ENCODE measurements at places on chromosomes 16 and 17.

GRCh38 chr17:10286324-10286723 is 86.5 kb downstream of the MYH13 start:
- no peak for DNase-seq

GRCh38 chr17:77373299-77374169 is 232.8 kb downstream of the SEC14L1 start:
- no peak for DNase-seq

- no peak for DNase-seq
These were observed 74.2 kb upstream of the CCL1 start for GRCh38 chr17:34437188-34437587.

DNA sequence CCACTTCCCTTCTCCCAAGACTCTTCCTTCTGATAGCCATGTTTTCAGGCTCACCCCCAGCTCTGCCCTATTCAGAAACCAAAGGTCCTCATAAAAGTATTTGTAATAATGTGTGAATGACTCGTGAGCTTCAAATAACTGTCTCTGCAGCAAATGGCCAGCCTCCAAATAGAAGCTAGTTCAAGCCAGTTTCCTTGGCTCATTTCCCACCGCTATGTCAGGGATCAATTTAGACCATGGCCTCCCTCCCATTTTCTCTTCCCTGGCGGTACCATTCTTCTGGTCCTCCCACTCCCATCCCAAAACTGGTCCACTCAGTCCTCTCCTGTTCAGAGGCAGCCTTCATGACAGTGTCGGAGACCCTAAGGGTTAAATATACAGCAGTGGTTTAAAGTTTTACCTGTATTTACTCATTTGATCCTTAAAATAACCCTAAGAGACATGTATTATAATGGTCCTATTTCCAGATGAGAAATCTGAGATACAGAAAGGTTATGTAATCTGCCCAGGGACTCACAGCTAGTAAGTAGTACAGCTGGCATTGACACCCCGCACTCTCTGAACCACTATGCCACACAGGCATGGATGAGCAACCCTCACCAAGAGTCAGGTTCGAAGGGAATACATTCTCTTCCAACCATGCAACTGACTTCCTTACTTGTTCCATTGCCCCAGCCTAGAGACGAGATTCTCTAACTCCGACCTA is 42.9 kb downstream of the GAS7 start:
- DNase-seq = no peak

DNA sequence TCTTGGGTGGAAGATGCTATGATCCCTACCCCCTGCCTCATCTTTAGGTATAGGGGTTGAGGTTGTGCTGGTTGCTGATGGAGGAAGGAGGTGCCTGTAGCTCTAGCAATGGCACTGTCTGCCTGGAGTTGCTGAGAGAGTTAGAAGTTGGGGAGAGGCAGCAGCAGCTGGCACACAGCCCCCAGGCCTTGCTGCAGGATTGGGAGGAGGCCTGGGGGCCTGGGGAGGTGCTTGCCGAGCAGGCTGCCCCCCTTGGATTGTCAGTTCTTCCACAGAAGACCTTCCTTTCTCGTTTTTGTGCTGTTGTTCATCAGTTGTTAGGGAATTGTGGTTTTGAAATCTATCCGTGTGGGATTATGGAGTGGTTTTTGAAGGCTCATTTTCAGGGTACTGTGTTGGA is 52.9 kb downstream of the SEC14L1 start:
- DNase-seq = no peak

- no peak for DNase-seq
These were observed 13.0 kb downstream of the EFCAB5 start for GRCh38 chr17:29954405-29954804.

GRCh38 chr17:77753246-77753645 is 205.3 kb upstream of the TNRC6C start:
- DNase-seq = no peak

DNA sequence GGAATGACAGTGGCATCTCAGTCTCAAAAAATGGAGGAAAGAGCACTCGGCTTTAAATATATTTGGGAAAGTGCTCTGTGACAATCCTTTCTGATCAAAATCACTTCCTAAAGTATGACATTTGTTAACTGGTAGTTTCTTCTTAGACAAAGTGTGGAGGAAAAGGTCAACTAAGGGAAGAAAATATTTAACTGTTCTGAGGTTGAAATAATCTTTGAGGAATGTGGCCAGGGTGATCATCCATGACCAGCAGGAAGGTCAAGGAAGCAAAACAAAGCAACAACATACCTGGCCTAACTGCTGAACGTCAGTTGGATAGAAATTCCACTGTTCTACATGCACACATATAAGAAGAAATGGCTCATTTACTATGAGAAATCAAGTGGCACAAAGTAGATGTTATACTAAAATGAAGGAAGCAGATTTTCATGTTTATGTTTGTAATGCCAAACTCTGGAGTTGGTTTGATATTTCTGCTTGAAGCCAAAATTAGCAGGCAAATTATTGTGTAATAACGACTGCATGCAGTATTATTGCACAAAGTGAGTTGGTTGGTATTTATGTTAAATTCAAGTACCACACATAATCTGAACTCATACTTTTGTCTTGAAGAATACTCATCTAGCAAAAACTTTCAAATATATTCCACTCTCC is 87.3 kb upstream of the CORO6 start:
- DNase-seq = no peak

GRCh38 chr17:79070266-79070880 is 4.3 kb upstream of the ENGASE start:
- DNase-seq = no peak

- no peak for DNase-seq
These were observed 15.4 kb downstream of the TBX4 start for GRCh38 chr17:61467416-61468262.

All from NCI-H2081 (cell line).